ENCODE measurements at places on chromosomes 1 and 21. TPM values are rescaled to one million over a fixed set of nuclear protein-coding genes. Genes with fewer than 3 reads are reported as not detected.

- no peak for DNase-seq
Observed at GRCh38 chr21:41411449-41412089, 14.5 kb upstream of the MX1 start.

GRCh38 chr1:55635856-55636255, 420.7 kb upstream of the USP24 start:
- DNase-seq = no peak

DNA sequence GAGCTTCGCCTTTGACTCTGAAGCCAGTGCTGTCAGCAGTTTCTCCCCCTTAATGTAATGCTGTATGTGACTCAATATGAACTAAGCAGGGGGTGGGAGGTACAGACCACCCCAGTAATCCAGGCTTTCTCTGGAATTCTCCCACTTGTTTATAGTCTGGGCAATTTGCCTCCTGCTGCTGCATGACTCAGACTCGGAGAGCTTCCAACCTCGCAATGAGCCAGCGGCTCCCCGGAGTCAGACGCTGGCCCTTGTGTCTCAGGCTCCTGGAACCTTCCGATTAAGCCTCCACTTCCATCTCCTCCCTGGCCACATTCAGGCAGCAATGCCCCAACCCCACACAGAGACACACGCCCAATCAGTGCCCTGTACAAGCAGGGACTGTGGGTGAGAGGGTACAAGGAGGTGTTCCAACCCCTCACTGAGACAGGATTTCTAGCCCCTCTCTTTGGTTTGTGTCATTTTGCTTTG, 471.7 kb upstream of the VAMP3 start:
- peak; percentile 98 for DNase-seq

DNA sequence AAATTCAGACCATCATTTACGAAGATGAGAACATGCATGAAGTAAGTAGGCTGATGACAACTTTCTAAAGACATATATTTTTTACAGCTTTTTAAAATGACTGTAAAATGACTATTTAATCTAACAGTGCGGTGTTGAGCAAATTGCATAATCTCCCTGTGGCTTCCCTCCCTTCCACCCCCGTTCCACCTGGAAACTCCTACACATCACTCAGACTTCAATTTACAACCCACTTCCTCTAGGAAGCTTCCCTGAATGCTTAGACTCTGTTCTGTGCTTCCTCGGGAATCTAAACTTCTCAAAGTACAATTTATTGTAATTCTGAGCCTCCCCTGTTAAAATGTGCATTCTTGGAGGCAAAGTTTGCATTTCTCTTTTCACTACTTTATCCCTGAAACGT, 354.9 kb downstream of the DPYD start:
- DNase-seq = no peak

Gene RABIF
- polyA plus RNA-seq = 12.6 TPM

Gene CPTP
- polyA plus RNA-seq = 7.1 TPM

Gene GATAD2B
- 4.8 TPM for polyA plus RNA-seq
